ENCODE measurements at places on chromosomes 1 and 21.
A peak's percentile ranks its signal among the peaks of the same experiment; 100 is the strongest.

DNA sequence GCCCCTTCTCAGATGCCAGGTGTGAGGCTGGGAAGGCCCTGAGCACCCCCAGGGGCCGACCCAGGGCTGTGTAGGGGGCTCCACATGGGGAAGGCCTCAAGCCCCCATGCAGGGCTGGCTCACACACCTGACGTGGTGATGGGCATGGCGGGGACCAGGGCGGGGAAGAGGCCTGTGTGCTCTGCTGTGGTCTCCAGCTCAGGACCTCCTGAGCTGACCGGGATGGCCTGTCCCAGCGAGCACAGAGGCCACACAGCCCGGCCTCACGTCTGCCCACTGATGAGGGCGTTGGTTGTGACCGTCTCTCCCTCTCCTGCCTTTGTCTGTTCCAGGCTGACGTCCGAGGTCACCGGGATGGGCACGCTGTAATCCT lies 40.2 kb upstream of the COL6A1 start:
- DNase-seq: no peak

DNA sequence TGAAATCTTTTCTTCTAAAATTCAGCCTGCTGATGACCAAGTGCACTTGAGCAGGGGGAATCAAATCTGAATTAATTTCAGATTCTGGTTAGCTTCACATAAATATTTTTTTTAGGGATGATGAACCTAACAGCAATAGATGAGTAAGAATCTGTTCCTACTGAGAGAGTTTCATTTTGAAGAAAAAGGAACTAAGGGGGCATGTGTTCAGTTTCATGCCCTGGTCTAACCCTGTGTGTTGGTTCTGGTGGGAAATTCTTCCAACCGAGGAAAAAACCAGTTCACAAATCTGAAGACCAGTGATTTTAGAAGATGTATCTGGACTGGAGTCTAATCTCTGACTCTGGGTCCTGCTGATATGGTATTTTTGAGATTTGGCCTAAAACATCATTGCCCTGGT lies 13.7 kb downstream of the SELL start:
- DNase-seq: no peak

GRCh38 chr1:203673550-203674411 lies 47.1 kb downstream of the ATP2B4 start:
- DNase-seq: peak; percentile 71

GRCh38 chr21:16509476-16509875 lies 779.7 kb downstream of the USP25 start:
- DNase-seq: no peak

GRCh38 chr1:213884402-213884801 lies 103.4 kb upstream of the PROX1 start:
- no peak for DNase-seq

- DNase-seq: no peak
Observed at GRCh38 chr21:16872616-16873015, 640.2 kb upstream of the CXADR start.

GRCh38 chr1:58620926-58621325 lies 43.9 kb upstream of the TACSTD2 start:
- no peak for DNase-seq

GRCh38 chr1:8910331-8910730 lies 31.8 kb upstream of the ENO1 start:
- DNase-seq: no peak

GRCh38 chr1:118973531-118974137 lies 14.5 kb downstream of the TBX15 start:
- DNase-seq: no peak

GRCh38 chr1:181181792-181182585 lies 93.5 kb downstream of the IER5 start:
- no peak for DNase-seq

GRCh38 chr1:226404063-226404903 lies 3.6 kb downstream of the PARP1 start:
- no peak for DNase-seq

DNA sequence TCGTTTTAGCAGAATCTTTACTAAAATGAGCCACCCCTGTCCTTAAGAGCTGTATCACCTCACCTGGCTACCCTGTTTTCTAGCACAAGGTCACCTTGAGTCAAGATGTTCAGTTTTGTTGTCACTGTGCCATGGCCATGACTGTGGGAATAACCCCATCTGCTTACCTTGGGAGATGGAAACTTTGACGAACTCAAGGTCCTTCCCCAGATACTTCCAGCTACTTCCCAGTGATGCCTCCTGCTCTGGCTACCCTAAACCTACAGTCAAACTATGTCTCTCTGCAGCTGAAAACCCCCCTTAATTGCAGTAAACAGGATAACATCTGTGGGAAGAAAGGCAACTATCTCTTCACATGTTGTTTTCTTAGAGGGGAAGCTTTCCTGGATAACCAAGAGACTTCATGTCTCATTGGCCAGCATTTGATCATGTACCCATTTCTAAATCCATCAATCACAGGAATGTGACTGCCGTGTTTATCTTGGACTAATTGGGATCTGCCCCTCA lies 89.5 kb upstream of the C1orf21 start:
- no peak for DNase-seq

- no peak for DNase-seq
Observed at GRCh38 chr1:99768104-99768503, 1.7 kb upstream of the FRRS1 start.

DNA sequence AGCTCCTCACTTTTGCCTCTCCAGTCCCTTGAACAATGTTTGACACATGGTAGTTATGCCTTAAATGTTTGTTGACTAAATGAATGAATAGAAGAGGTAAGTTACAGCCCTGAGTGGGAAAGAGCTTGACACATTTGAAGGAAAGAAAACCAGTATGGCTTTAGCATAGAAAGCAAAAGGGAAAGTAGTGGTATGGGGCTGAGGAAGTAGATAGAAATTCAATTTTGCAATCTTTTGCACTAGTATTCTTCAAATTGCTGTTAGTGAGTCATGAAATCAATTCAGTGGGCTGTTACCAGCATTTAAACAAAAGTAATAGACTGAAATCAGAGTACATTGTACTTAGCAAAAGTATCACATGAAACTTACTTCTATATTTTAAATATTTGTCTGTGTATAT lies 21.1 kb downstream of the PLA2G4A start:
- DNase-seq: no peak

DNA sequence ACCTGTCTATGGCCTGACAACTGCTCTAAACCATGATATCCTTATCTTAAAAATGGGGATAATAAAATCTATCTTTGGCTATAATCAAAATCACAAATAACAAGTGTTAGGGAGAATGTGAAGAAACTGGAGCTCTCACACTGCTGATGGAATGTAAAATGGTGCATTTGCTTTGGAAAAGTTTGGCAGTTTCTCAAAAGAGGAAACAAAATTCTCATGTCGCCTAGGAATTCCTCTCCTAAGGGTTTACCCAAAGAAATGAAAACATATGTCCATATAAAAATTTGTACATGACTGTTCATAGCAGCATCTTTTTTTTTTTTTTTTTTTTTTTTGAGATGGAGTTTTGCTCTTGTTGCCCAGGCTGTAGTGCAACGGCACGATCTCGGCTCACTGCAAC lies 64.3 kb downstream of the ZNF281 start:
- DNase-seq: no peak

GRCh38 chr1:190001187-190001586 lies 476.5 kb downstream of the BRINP3 start:
- DNase-seq: no peak

GRCh38 chr1:223479718-223480425 lies 86.7 kb downstream of the CCDC185 start:
- DNase-seq: no peak

DNA sequence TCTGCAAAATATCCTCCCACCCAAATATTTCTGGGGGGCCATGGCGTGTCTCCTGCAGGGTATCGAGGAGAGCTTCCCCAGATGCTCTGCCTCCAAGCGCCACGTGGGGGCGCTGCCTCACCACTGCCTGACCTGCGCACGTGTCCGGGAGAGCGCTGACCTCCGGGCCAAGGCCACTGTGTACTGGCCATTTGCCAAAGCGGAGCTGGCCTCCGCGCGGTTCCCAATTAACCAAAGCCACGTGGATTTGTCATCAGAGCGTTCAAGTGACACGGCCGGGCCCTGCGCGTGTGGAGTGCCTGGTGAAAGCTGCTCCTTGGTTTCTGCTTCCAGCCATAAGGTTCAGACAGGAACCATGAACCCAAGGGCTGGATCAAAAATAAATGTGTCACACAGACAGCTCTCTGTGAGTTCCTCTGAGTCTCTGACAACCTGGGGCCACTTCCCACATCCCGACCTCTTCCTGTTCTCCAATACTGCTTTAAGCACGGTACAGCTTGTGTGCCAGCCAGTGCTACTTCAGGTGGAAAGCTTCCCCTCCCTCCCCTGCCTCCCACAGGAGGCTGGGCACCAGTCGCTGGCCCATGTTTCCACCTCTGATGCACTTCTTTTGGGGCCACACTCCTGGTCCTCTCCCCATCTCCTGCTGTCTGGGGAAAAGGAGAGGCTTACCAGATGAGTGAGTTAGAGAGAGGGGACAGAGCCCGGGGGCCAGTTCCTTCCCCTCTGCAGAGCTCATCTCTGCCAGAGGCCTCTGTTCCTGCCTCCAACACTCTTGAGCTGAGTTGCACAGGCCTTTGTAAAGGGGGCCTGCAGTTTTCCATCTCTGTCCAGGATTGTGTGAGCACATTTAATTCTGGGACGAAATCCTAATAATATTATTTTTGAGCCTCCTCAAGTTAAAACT lies 26.1 kb downstream of the ZP4 start:
- no peak for DNase-seq

DNA sequence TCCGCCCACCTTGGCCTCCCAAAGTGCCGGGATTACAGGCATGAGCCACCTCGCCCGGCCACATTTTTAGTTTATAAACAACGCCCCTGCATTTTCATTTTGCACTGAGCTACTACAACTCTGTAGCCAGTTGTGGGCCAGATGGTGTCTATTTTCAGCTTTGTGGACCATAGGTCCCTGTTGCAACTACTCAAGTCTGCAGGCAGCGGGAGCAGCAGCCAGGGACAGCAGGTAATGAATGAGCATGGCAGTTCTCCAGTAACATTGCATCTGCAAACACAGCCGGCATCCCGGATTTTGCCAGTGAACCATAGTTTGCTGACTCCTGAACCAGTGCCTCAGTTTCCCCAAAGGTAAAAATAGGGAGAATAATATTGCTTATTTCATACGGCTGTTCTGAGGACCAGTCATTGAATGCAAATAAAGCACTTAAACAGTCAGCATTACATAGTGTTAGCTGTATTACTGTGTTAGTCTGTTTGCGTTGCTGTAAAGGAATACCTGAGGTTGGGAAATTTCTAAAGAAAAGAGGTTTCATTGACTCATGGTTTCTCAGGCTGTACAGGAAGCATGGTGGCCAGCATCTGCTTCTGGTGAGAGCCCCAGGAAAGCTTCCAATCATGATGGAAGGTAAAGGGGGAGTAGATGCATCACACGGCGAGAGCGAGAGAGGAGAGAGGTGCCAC lies 65.5 kb upstream of the SLC45A1 start:
- no peak for DNase-seq

- no peak for DNase-seq
Observed at GRCh38 chr1:65321879-65322278, 12.5 kb downstream of the DNAJC6 start.

DNA sequence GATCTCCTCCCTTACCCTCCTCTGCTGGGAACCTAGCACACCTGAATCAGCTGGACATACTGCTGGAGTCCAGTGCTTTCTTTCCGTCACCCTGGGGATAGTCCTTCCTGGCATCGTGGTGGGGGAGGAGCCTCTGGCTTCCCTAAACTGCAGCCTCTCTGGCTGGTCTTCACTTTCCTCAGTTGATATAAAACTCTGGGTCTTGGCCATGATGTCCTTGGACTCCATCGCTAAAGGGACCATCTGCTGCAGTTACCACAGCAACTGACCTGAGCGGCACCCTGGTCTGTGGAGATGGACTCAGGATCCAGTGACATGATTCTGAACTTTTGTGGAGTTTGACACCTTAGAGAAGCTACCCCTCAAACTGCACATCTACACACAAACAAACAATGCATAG lies 22.8 kb downstream of the PARS2 start:
- DNase-seq: no peak

- no peak for DNase-seq
Observed at GRCh38 chr1:163928651-163929050, 606.9 kb downstream of the NUF2 start.

DNA sequence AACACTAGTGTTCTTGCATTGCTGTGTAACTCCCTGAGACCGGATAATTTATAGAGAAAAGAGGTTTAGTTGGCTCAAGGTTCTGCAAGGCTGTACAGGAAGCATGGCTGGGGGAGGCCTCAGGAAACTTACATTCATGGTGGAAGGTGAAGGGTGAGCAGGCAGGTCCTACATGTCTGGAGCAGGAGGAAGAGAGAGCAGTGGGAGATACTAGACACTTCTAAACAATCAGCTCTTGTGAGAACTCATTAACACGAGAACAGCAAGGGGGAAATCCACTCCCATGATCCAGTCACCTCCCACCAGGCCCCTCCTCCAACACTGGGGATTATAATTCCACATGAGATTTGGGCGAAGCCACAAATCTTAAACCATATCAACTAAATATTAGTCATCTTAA lies 30.1 kb downstream of the RNF2 start:
- DNase-seq: no peak

- DNase-seq: peak; percentile 28
Observed at GRCh38 chr1:119647734-119648619, at the start of gene ZNF697. TSS of gene ZNF697 (minus strand) at chr1:119648266. CDS start at chr1:119626100, 22,166 bp downstream.

GRCh38 chr21:42476388-42477331 lies 19.4 kb downstream of the RSPH1 start:
- DNase-seq: no peak

DNA sequence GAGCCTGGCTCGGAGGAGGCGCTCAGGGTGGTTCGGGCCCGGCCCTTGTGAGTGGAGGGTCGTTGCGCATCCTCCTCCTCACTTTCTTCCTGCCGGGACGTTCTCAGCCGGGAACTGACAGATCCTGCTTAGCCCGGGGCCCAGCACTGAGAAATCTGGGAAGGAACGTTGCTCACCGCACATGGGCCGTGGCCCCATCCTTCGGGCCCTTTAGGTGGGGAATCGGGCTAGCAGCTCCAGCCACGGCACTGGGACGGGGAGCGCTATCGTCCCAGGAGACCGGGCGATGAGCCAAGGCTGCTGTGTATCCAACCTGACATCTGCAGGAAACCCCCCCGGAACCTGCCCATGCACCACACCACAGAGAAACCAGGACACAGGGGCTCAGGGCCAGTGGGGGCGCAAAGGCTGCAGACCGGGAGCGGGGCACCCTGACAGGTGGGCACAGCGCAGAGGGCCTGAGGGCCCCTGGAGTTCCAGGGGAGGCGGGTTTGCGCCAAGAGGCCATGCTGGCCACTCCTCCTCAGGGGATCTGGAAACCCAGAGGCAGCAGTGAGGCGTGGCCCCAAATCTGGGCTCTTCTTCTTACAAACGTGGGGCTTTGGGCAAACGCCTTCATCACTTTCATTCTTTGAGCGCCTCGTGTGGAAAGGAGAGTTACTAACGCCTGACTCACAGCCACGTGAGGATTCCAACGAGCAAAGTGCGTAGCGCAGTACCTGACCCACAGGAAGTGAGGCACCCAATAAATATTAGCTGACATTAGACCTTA lies at the start of gene SH2D5:
Gene SH2D5 (minus strand): TSS at position 116 of the 772 bp plus-strand sequence. CDS start 4,659 bp downstream, outside the sequence.
- DNase-seq: peak; percentile 57

- no peak for DNase-seq
Observed at GRCh38 chr21:45408801-45409261, 3.9 kb downstream of the COL18A1 start.

GRCh38 chr1:12194666-12195216 lies 27.9 kb downstream of the TNFRSF1B start:
- DNase-seq: no peak

- no peak for DNase-seq
Observed at GRCh38 chr1:40318476-40318875, 1.4 kb upstream of the COL9A2 start.
